AG09309 (cell line): ENCODE measurements at places on chromosomes 1 and 21.
A peak's percentile ranks its signal among the peaks of the same experiment; 100 is the strongest.

GRCh38 chr1:248786156-248786555 is 30.6 kb upstream of the LYPD8 start:
- DNase-seq = no peak

- no peak for DNase-seq
Measured at GRCh38 chr1:11143907-11144306, 44.2 kb upstream of the EXOSC10 start.

DNA sequence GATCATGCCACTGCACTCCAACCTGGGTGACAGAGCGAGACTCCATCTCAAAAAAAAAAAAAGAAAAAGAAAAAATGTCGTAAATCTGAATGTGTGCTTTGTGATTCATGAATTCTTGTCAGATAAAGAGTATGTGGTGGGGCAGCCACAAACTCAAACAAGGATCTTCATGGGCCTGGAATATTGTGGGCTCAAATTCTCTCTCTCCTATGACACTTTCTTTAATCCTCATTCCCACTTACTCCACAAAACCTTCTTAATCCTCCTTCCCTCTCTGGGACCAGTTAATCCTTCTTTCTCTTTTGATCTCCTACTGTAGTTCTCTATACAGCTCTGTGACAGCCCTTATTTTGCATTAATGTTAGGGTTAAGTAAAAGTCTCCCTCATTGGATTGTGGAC is 112.3 kb downstream of the AK5 start:
- peak; percentile 45 for DNase-seq

DNA sequence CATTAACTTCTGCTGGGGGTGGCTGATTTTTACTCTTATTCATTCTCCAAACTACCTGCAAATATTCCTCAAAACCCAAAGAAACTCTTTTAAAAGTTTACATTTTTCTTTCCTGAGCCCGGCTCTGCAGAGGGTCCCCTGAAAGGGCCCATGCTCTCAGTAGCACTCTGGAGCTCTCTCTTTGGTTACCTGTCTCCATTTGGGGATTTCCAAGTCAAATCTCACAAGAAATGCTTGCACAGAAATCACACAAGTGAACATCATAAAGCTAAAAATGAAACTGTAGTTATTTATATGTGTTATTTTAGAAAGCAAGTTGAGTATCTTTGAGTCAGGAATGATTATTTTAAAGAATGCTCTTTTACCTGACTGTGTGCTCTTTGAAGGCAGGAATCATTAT is 174.5 kb upstream of the PLXNA2 start:
- DNase-seq = no peak

DNA sequence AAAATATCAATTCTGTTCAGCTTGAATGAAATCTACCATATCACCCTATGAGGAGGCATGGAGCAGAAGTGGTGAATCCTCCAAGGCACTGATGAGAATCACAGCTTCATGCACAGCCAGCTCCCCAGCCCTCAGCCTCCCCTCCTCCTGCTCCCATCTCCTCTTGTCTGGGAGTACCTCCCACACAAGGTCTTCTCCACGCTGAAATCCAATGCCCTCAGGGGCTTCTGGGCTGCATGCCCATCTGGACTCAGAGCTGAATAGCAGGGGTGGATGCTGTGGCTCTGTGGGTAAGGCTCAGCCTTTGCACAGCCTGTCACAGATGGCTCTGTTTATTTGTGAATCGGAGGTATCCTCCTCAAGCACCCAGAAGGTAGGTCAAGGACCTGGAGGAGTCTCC is 48.6 kb downstream of the KCNC4 start:
- no peak for DNase-seq

- no peak for DNase-seq
Measured at GRCh38 chr21:38048167-38048566, 131.9 kb upstream of the KCNJ6 start.

DNA sequence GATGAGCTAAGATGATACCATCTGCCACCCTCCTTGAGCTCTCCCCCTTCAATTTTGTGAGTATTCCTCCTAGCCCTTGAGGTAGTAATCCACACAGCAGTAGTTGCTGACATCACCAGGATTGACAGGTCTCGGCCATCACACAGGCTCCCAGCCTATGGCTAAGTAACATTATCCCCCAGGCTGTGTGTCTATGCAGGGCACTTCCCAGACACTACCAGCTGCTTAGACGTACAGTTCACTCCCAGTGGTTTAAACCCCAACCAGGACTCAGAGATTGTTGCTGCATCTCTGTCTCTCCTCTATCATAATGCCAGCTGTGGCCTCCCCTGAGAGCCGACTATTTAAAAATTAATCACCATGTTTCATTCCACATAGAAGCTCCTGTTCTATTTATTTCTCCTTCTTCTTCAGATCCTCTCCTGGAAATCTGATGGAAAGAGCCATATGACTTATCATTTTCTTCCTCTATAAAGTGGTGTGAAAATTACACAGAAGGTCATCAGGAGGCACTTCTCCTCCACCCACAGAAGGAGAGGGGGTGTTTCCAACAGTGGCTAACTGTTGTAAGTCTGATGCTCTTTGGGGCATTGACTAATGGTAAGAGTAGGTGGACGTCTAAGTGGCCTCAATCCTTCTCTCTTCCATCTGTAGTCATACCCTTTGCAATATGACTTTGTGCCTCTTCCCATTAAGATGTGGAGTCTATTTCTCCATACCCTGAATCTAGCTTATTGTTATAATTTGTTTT is 396.3 kb downstream of the SETD4 start:
- no peak for DNase-seq

DNA sequence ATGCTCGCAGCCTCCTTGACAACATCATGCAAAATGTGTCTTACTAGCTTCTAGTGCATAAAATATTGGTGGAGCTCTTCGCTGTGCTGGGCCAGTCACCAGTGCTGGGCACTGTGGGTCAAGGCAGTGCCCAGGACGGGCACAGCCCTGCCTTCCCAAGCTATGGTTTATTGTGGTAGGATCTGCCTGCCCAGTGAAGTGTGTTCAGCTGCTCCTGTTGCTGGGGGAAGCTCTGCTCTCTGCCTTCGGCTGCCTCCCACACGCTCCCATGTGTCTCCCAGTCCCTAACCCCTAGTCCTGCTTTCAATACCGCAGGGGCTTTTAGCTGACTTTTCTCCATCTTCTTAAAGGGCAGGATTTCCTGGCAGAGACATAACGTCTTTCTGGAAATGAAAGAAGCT is 15.7 kb downstream of the EPHX1 start:
- no peak for DNase-seq

DNA sequence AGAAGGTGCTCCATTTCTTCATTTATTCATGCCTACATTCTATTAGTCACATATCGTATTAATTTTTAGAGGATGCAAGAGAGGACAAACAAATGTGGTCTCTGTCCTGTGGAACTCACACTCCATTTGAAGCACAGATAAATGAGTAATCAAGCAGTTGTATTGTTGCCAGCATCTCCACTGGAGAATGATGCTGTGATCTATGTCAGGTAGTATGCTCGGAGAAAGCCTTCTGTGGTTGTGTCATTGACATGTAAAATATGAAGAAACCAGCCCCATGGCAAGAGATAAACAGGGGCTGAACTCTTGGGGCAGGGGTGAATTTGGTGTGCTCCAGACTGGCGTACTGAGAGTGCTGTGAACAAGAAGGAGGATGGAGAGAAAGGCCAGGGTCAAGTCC is 101.2 kb downstream of the FASLG start:
- DNase-seq = no peak

DNA sequence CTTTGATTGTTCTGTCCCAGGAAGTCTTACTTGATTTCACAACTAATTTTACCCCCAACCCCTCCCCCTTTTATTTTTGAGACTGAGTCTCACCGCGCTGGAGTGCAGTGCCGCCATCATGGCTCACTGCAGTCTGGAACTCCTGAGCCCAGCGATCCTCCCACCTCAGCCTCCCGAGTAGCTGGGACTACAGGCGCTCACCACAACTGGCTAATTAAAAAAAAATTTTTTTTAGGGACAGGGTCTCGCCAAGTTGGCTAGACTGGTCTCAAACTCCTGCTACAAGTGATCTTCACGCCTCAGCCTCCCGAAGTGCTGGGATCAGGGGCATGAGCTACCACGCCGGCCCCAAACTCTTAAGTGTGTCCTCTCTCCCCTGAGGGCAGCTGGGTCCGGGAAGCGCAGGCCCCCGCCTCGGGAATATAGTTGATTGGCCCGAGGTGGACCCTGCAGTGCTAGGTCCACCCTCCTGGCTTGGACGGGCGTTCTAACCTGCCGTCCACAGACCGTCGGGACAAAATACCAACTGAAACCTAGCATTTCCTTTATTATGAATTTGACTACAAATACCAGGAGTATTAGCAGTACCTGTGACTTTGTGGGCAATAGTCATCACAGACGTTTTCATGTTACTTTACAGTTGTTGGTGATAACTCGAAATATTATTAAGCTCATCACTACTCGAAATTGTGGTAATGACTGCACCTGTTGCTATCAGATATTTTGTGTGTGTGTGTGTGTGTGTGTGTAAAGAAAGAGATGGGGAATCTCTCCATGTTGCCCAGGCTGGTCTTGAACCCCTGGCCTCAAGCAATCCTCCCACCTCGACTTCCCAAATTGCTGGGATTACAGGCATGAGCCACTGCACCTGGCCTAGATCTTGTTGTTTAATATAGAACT is 642 bp upstream of the PARP1 start:
- DNase-seq = no peak

- no peak for DNase-seq
Measured at GRCh38 chr1:67980028-67980427, 70.4 kb downstream of the DIRAS3 start.

DNA sequence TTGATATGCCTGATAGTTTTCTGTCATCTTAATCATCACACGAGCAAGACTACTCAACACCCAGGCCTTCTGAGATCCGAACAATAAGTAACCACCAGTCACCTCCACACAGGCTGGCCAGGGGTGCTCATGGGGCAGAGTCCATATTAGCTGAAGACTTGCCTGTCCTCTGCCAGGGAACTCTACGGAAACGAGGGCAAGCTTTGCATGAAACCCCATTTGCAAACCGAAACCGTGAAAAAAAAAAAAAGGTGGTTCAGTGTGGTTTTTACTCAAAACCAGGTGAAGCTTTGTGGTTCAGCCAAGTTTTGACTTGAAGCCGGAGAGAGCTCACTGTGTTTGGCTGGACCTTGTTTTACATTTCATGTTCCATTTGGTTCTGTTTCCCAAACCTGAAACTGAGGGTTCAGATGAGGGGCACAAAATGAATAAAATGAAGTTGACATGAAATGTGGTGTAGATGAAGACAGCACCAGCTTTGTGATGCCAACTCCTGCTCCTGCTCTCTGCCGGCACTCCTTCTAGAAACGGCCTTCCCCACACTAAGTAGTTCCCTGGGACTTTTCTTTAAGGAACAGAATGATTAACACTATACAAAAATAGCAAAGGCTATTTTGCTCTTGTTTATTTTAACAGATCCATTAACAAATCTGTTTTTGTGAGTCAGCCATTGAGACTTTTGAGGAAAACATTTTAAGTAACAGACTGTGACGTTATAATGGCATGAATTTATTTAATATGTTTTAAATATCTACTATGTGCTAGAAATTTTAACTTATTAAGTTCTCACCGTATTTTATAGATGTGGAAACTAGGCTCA is 74.7 kb downstream of the RUNX1 start:
- no peak for DNase-seq

DNA sequence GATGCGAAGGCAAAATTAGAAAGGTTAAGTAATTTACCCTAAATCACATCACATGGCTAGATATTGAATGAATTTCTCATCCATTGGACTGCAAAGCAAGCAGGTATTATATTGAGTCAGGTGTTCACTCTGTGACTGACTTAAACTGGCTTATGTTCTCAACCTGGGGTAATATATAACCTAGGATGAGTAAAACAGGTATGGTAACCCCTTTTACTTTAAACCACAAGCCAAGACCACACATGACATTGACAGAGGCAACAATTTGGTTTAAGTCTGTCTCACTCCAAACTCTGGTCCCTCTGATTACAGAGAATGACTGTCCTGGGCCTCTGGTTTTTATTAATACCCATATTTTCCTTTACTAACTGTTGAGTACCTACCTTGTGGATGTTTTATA is 33.3 kb downstream of the MAEL start:
- no peak for DNase-seq

GRCh38 chr1:30478283-30478682 is 245.1 kb downstream of the MATN1 start:
- no peak for DNase-seq

DNA sequence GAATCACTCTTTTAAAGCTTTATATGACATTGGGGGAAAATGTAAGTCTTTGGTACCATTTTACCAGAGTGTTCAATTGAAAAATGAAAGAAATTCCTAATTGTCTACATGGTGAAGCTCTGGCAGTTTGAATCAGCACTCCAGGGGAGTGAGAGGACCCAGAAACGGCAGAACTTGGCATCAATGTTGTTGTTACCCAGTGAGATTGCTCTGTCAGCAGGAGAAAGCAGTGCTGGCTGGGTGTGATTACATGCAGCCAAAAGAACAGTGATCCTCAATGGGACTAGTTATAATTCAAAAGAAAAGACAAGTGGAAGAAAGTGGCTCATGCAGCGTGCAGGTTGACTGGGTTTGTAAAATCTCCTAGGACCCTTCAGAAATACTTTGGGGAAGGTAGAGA is 206.4 kb downstream of the PTPRC start:
- no peak for DNase-seq

- DNase-seq = no peak
Measured at GRCh38 chr1:3788756-3789420, 7.4 kb downstream of the LRRC47 start.

DNA sequence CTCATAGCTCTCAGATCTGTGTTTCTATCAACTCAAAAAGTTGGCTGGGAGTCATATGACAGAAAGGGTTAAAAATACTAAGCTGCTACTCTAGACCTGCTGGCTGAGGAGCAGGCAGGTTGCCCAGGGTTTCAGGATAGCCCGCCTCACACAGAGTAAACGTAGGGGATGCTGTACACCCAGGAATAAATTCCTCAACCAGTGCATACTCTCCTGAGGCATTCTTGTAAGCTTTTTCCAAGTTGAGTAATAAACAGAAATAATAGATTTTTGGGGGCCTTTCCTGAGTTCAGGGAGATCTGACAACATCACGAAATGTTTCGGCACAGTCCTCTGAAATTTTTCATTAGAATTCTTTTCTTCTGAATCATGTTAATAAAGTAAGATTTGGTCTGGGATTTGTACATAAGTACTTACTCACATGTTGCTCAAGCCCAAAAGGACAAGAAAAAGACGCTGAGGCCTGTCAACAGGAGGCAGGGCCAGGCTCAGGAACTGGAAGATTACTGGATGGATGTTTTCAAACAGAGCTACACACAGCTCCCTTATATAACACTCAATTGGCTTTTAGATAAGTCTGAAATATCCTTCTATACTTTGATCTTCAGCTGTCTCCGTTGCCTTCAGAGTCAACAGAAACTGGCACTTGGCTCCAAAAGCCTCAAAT is 41.0 kb downstream of the TGFBR3 start:
- peak; percentile 98 for DNase-seq

DNA sequence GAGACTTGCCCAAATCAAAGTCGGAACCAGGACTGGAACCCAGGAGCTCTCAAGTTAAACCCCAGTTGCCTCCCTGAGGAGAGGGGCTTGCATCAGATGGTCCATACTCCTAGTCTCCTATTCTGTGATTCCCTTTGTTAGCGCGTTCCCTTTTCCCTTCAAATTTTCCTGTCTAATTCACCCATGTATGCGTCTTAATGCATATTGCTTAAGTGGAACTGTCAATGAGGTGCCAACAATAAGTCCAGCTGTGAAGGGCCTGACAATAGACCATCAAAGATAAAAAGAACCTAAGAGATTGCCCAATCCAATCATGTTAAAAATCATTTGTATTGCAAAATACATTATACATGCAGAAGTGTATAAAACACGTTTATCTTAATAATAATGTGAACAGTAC is 634 bp upstream of the SPATA6 start:
- DNase-seq = no peak
